ENCODE measurements at places on chromosomes 7 and 10.
A peak's percentile ranks its signal among the peaks of the same experiment; 100 is the strongest.

DNA sequence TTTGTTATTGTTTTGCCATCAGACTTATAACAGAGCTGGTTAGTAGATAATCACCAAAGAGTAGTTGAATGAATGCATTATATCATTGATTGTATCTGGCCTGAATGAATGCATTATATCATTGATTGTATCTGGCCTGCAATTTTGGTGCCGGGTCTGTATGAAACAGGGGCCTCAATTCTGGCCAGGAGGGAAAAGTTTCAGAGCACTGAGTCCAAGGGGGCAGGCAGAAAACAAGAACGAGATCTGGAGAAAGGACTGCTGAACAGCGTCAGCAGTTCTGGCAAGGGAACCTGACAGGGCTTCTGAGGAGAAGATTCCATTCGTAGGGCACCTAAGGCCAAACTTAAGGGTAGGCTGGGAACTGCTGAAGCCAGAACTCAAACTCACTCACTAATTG lies 128.0 kb downstream of the SEMA3C start:
- DNase-seq, result no peak

DNA sequence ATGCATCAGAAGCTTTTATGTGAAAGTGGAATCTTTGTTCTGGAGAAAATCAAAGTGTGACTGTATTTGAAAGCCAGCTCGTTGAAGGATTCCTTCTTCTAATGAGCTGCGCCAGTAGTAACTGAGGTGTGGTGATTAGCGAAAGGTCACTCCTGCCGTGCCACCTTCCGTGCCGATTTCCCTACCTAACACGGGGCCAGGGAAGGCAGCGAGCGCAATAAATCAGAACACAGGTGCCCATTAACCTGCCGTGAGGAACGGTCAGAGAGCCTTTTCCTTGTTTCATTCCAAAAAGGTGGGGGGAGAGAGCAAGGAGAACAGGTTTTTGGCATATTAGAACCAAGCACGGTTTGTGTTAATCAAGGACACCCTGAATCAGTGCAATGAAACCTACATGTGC lies 258.0 kb downstream of the CELF2 start:
- DNase-seq, result no peak

GRCh38 chr10:12758271-12758670 lies 243.2 kb downstream of the CCDC3 start:
- no peak for DNase-seq

DNA sequence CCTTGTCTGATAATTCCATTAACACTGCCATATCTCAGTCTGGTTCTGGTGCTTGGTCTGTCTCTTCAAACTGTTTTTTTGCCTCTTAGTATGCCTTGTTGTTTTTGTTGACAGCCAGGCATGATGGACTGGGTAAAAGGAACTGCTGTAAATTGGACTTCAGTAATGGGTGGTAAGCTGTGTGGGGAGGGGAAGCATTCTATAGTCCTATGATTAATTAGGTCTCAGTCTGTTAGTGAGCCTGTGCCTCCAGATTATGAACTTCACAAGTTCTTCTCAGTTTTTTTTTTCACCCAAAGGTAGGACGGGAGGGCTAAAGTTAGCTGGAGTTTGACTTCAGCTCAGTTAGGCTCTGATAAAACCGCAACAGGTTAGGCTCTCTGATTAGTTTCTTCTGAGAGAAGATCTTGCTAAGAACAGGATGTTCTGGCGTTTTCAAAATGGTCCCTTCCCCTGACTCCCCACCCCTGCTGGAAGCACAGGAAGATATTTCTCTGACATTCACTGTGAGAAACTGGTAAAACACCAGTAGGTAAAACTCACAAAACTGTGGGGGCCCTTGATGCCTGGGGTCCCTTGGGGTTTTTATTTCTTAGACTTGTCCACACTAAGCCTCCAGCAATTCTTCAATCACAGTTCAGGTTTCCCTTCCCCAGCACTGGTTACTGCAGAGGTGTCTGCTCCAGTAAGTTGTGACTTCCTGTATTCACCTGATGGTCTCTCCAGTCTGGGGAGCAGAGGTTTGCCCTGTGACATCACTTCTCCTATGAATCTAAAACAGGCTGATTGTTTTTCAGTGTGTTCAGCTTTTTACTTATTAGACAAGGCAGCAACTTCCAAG lies 43.3 kb upstream of the CCDC71L start:
- DNase-seq, result no peak

GRCh38 chr10:128481152-128481840 lies 355.1 kb upstream of the MKI67 start:
- no peak for DNase-seq

DNA sequence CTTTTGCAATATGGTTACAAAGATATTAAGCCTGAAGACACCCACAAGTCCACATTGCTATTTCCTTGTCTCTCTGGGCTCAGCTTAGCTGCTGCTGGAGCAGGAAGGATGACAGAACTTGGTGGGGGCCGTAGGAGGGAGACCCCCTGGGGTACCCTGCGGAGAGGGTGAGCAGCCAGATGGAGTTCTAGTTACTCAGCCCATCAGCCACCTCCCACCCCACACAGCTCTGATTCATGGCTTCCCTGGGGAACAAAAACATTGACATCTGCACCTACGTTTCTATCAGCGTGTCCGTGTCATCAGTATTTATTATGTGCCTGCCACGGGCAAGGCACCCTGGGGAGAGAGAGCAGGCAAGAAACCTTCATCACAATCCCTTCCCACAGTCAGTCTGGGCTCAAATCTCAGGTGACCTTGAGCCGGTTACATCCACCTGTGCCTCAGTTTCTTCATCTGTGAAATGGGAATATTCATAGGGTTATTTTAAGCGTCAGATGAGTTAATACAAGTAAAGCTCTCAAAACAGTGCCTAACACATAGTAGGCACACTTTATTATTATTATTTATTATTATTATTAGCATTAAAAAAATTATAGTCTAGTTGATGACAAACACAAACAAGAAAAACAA lies 131.5 kb downstream of the C10orf105 start:
- DNase-seq, result no peak

DNA sequence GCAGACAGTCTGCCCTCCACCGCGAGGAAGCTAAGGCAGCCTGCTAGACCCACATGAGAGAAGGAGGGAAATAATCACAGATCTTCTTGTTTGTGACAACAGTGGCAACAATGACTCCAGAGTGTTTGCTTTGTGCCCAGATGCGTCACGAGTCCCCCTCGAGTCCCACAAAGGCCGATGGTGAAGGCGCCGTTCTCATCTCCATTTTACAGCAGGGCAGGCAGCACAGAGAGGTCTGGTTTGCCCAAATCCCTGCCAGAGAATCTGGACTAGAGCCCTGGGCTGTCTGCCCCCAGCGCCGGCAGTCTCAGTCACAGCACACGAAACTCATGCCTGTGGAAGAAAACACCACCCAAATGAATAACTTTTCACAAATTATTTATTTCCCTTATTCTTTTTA lies 38.1 kb downstream of the KIAA1549 start:
- no peak for DNase-seq

GRCh38 chr7:30285536-30286284 lies 1.3 kb downstream of the ZNRF2 start:
- peak; percentile 34 for DNase-seq

DNA sequence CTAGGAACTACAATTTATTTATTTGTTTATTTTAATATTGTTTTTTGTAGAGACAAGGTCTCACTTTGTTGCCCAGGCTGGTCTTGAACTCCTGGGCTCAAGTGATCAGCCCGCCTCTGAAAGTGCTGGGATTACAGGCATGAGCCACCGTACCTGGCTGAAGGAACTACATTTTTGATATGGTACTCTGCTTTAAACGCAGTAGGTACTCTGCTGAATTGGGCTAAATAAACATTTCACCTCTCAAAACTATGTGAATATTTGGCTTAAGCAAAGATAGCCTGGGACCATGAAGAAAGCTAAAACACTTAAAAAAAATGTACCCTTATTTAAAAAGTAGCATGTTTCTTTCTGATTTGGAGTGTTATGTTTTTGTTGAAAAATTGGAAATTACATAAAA lies 138.2 kb downstream of the ADK start:
- no peak for DNase-seq

- DNase-seq, result no peak
Observed at GRCh38 chr7:5603241-5604140, 178.0 kb downstream of the RNF216 start.

- DNase-seq, result no peak
Observed at GRCh38 chr7:68964060-68964459, 634.2 kb upstream of the AUTS2 start.

- no peak for DNase-seq
Observed at GRCh38 chr10:43965033-43965917, 316.6 kb upstream of the ZNF32 start.

DNA sequence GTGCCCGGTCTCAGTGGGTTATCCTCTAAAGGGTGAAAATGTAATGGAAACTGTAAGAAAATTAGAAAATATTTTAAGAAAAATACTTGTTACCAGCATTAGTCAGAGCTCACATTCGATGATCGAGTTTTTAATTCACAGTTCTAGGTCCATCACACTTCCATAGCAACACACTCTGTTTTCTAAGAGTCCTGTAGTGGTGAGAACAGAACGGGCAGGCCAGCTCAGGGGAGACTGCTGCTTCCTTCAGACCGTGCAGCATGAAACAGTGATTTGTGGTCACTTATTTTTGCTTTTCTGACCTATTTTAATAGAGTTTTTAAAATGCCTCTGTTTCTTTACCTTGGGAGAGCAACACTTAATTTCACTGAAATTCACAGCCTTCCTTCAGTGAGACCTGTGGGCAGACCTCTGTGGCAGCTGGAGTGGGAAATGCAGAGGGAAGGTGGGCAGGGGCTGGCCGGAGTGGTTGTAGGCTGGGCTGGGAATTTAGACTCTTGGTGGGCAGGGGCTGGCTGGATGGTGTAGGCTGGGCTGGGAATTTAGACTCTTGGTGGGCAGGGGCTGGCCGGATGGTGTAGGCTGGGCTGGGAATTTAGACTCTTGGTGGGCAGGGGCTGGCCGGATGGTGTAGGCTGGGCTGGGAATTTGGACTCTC lies 1.5 kb downstream of the SUN1 start:
- DNase-seq, result no peak

DNA sequence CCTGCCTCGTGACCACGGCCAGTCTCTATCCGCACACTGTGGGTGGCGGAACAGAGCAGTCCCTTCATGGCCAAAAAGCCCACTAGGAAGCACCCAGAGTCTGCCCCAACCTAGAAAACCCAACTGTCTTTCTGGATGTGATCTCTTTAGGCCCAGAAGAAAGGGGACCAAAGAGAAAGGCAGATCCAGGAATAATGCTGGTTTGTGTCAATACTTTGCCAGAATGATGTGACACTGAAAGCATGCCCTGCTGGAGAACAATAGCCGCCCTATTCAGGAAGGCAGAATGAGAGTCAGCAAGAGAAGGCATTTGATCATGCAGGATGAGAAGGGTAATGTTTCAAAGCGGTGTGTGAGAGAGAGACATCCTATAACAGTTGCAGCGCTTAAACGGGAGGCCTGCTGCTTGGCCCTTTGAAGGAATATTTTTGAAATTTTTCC lies 274.7 kb downstream of the USP6NL start:
- DNase-seq, result no peak

GRCh38 chr7:66921918-66922486 lies 977 bp downstream of the TMEM248 start:
- no peak for DNase-seq
